ENCODE measurements at places on chromosomes 3 and 15.
A peak's percentile ranks its signal among the peaks of the same experiment; 100 is the strongest.

- no peak for DNase-seq
Observed at GRCh38 chr3:156246961-156247725, 126.8 kb downstream of the KCNAB1 start.

GRCh38 chr3:36557021-36557707, 176.9 kb downstream of the STAC start:
- no peak for DNase-seq

- peak; percentile 72 for DNase-seq
Observed at GRCh38 chr3:184354121-184354728, 7.2 kb downstream of the CLCN2 start.

DNA sequence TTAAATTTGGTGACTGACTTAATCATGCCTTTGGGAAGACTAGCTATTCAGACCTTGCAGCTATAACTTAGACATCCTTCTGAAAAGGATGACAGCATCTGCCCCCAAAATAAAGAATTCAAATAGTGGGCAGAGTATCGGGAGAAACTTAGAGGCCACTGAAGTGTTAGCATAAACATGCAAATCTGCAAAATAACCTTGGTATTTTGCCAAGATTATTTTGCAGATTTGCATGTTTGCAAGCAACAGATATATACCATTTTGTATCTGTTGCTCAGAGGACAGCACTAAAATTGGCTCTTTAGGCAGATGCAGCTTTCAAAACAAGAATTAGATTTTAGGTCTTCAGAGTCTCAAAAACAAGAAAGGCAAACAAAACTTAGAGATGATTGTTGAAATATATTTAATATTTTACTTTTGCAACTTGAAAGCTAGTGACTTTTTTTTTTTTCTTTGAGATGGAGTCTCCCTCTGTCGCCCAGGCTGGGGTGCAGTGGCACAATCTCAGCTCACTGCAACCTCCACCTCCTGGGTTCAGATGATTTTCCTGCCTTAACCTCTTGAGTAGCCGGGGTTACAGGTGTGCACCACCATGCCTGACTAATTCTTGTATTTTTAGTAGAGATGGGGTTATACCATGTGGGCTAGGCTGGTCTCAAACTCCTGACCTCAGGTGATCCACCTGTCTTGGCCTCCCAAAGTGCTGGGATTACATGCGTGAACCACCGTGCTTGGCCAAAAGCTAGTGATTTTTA, 47.8 kb downstream of the KBTBD8 start:
- DNase-seq, result no peak

- DNase-seq, result no peak
Observed at GRCh38 chr15:55775316-55775715, 32.4 kb upstream of the PRTG start.

GRCh38 chr3:171379281-171379680, 80.9 kb downstream of the TNIK start:
- DNase-seq, result no peak

- DNase-seq, result no peak
Observed at GRCh38 chr3:159077860-159078259, 276.0 kb downstream of the MFSD1 start.
